ENCODE measurements at places on chromosomes 11 and 22. TPM values are rescaled to one million over a fixed set of nuclear protein-coding genes. Genes with fewer than 3 reads are reported as not detected.

GRCh38 chr22:41229730-41230400 is 10.9 kb downstream of the CHADL start:
- no peak overlapping the region for H3K4me3 ChIP-seq
- H3K27me3 ChIP-seq: no peaks in the 10 kb centered on the region
- H3K4me1 ChIP-seq: peaks cover 4% of the 10 kb centered on the region
- H3K27ac ChIP-seq: no peak overlapping the region
- DNase-seq: no peak
- H3K36me3 ChIP-seq: no peaks in the 10 kb centered on the region

DNA sequence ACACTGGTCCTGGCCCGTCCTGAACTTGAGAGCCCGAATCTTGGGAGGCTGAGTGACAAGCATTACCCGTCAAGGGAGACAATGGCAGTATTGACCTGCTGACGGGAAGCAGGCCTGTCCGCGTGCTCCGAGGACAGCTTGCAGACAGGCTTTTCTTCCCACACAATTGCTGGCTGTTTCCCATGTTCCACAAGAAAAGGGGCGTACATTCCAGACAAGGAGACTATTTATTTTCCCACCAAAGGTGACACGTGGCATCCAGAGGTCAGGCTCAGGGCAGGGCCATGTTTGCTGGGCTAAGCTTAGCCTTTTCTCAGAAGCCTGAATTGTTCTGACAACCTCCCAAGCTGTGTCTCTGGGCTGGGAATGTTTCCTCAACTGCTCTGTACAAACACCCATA is 86.9 kb upstream of the SPON1 start:
- H3K4me3 ChIP-seq: no peak overlapping the region
- no peaks in the 10 kb centered on the region for H3K36me3 ChIP-seq
- H3K4me1 ChIP-seq: no peaks in the 10 kb centered on the region
- H3K27me3 ChIP-seq: no peaks in the 10 kb centered on the region
- no peak overlapping the region for H3K27ac ChIP-seq
- DNase-seq: no peak

DNA sequence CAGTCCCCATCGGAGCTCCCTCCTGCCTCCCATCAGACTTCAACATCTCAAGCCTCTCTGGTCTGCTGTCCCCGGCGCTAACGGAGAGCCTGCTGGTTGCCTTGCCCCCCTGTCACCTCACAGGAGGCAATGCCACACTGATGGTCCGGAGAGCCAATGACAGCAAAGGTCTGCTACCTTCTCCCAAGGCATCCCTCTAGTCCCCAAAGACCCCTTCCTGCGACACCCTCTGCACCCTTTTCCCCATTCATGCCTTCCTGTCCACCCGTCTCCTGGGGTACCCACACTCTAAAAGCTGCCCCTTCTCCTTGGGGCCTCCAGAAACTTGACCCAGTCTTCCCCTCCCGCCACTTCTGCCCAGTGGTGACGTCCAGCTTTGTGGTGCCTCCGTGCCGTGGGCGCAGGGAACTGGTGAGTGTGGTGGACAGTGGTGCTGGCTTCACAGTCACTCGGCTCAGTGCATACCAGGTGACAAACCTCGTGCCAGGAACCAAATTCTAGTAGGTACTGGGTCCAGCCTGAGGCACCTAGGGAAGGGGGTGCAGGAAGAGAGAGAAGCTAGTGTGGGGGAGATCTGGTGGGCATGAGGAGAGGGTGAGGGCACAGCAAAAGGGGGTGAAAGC is 860 bp downstream of the UPK2 start:
- no peak overlapping the region for H3K4me3 ChIP-seq
- no peaks in the 10 kb centered on the region for H3K4me1 ChIP-seq
- no peaks in the 10 kb centered on the region for H3K27me3 ChIP-seq
- no peaks in the 10 kb centered on the region for H3K36me3 ChIP-seq
- no peak for DNase-seq

- no peaks in the 10 kb centered on the region for H3K4me1 ChIP-seq
- no peaks in the 10 kb centered on the region for H3K27me3 ChIP-seq
- no peak overlapping the region for H3K27ac ChIP-seq
- DNase-seq: no peak
- no peaks in the 10 kb centered on the region for H3K36me3 ChIP-seq
These were observed 881.3 kb downstream of the KCNA4 start for GRCh38 chr11:29135504-29135903.

DNA sequence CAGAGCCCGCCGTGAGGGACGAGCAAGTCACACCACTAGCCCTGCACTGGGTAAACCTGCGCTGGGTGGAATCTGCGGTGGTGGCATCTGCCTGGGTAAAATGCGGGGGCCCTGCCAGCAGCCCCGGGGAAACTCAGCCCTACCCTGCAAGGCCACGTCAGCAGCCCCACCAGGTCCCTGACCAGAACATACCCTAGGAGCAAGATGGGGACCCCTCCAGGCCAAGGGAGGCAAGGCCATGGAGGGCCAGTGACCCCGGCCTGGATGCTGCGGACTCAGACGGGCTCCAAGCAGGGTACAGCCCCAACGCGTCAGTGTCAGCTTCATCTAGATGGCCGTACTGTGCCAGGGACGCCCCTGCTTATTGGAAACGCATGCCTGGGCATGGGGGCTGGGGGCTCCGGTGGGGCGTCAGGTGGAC is 26.3 kb downstream of the TOLLIP start:
- no peak overlapping the region for H3K27ac ChIP-seq
- no peaks in the 10 kb centered on the region for H3K4me1 ChIP-seq
- no peaks in the 10 kb centered on the region for H3K27me3 ChIP-seq
- H3K36me3 ChIP-seq: no peaks in the 10 kb centered on the region

DNA sequence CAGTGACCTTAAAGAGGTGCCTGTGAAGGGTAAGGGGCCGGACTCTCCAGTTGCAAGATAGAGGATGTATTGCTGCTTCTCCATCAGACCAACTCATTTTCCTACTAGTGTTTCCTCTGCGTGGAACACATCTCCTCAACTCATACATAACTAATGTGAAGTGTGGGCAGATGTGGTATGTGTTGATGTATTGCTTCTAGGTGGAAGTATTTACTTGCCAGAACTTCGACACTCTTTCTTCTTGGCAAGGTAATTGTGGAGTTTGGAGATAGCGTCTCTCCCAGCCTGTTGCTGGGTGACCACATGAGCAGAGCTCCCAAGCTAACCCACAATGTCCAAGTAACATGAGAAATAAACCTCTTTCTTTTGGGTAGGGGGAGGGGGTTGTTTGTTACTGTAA is 456.9 kb downstream of the DYNC2H1 start:
- H3K27me3 ChIP-seq: no peaks in the 10 kb centered on the region
- DNase-seq: no peak
- no peaks in the 10 kb centered on the region for H3K4me1 ChIP-seq
- no peaks in the 10 kb centered on the region for H3K36me3 ChIP-seq
- no peak overlapping the region for H3K4me3 ChIP-seq

The SMTNL1 gene
- not detected for total RNA-seq

The GLB1L2 gene
- 15.6 TPM for total RNA-seq

GRCh38 chr11:1701091-1701807 is 4.3 kb downstream of the KRTAP5-6 start:
- H3K27ac ChIP-seq: no peak overlapping the region
- DNase-seq: no peak
- no peaks in the 10 kb centered on the region for H3K36me3 ChIP-seq
- H3K4me3 ChIP-seq: no peak overlapping the region
- no peaks in the 10 kb centered on the region for H3K4me1 ChIP-seq

DNA sequence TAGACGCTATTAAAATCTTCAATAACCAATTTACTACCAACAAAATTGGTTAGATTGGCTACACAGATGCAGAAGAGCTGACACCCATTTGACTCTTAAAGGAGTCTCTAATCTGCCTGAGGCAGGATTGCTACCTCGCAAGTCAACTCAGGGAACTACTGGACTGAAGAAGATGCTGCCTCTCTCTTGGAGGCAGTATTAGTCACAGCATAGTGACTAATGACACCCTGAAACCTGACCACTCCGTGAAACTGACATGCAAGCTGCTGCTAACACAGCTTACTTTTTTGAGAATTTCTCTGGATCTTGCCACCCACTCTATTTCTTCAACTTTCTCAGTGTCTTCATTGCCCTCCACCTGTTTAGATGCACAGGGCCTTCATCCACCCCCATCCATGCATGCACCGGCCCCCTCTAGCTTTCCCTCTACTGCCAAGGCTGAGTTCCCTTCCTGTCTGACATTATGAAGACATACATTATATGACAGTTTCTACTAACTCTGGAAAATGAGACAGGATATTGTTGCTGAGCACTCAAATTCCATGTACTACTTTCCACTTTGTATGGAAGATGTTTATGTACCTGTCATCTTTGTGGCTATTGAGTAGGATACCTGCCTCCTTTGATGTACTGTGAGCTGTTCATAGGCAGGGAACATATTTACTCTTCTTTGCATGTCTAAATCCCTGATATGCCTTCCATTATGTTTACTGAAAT is 183.2 kb downstream of the MSANTD4 start:
- no peak overlapping the region for H3K27ac ChIP-seq
- no peaks in the 10 kb centered on the region for H3K27me3 ChIP-seq
- DNase-seq: no peak
- no peaks in the 10 kb centered on the region for H3K36me3 ChIP-seq
- no peaks in the 10 kb centered on the region for H3K4me1 ChIP-seq
- no peak overlapping the region for H3K4me3 ChIP-seq

DNA sequence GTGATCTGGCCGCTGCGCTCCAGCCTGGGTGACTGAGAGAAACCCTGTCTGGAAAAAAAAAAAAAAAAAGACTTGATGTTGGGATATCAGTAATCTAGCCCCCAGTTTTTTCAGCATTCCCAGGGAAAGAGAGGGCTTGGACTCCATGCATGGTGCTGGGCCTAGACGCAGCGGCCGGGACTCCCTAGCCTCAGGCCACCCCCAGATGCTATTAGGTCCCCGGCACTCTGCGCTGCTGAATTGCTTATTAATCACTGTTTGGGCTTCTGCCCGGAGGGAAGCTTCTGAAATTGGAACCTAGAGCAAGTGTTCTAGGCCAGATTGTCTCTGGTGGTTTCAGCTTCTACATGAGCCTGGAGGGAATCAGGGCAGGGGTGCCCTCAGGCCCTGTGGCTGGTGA is 39.0 kb downstream of the SLCO2B1 start:
- H3K4me1 ChIP-seq: no peaks in the 10 kb centered on the region
- H3K4me3 ChIP-seq: no peak overlapping the region
- no peak for DNase-seq
- H3K27me3 ChIP-seq: no peaks in the 10 kb centered on the region
- no peaks in the 10 kb centered on the region for H3K36me3 ChIP-seq

The TMEM86A gene
- total RNA-seq: 8.5 TPM

The LAMTOR1 gene
- total RNA-seq: 71.0 TPM

- H3K36me3 ChIP-seq: no peaks in the 10 kb centered on the region
- no peak overlapping the region for H3K4me3 ChIP-seq
- H3K27me3 ChIP-seq: no peaks in the 10 kb centered on the region
These were observed 510.6 kb downstream of the NTM start for GRCh38 chr11:131880976-131881375.

The ART1 gene
- total RNA-seq: not detected

Measured in ovary (tissue), 10 donors.